ENCODE measurements at places on chromosomes 7 and 10.

GRCh38 chr10:36748128-36748871 lies 377.1 kb upstream of the ANKRD30A start:
- DNase-seq, result no peak

DNA sequence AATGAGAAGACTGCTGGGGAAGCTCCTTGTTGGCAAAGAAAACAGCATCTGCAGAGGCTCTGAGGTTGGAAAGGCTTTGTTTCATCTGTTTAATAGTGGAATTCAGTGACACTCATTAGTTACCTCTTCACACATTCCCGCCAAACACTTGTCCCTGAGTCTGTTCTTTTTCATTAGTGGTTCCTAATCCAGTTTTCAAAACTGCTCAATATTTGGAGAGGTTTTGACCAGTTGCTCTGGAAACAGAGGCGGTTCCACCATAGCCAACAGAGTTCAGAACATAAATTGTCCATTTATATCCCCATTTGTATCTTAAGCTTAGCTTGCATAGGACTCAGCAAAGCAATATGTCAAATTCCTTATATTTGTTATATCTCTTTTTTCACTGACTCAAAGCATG lies 754.6 kb downstream of the AUTS2 start:
- no peak for DNase-seq

GRCh38 chr7:96993980-96994379 lies 11.4 kb upstream of the DLX6 start:
- no peak for DNase-seq

DNA sequence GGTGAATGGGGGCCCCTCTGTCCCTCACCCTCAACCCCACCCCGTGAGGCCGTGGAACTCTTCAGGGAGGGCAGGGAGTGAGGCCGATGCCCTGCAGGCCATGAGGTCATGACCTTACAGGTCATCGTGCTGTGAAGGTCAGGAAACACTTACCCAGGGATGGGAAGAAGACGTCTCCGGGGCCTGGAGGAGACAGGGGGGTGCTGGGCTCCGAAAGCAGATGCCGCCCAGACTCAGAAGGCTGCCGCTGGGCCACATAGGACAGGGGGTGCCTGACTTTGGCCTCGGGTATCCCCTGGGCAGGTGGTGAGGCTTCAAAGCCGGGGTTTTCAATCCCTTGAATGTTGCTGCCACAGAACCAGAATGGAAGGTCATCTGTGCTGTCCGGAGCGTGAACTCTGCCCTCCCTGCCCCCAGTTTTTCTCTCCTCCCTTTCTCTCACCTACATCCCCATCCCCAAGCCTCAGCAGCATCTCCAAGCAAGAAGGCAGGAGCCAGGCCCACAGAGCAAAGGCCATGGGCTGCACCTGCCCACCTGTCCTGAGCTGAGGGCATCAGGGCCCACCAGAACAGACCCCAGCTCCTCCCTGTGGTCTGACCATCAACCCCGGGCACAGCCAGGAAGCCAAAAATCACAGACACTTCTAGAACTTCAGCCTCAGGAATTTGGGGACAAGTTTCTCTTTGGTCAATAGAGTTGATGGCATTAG lies 21.6 kb downstream of the VSIR start:
- DNase-seq, result no peak

GRCh38 chr7:91352091-91352490 lies 87.9 kb downstream of the FZD1 start:
- DNase-seq, result no peak

DNA sequence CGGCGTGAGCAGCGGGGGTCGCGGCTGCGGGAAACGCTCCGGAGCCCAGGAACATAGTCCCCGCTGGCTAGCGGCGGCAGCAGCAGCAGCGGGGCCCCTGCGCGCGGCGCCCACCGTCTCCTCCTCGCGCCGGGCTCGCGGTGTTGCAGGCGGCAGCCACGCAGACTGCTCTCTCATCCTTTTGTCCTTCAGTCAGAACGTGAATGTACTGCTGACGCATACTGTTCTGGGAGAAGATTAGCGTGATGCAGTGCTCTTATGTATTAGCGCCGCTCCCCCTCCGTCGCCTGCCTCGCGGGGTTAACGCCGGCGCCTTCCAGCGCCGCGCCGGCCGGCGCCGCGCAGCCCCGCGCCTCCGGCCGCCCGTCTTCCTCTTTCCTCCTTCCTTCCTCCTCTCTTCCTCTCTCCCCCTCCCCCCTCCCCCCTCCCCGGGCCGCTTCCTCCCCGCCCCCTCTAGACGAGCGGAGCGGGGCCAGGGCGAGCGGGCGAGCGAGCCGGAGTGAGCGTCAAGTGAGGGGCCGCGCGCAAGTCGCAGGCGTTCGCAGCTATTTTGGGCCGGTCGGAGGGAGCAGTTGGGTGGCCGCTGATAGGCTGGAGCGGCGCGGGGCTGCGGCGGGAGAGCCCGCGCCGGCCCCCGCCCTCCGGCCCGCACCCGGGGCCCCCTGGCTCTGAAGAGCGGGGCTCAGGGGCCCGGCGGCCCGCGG lies 816 bp upstream of the LRRC4 start:
- peak; percentile 37 for DNase-seq

GRCh38 chr10:101043363-101043707 lies 12.3 kb downstream of the SFXN3 start:
- DNase-seq, result peak; percentile 56

DNA sequence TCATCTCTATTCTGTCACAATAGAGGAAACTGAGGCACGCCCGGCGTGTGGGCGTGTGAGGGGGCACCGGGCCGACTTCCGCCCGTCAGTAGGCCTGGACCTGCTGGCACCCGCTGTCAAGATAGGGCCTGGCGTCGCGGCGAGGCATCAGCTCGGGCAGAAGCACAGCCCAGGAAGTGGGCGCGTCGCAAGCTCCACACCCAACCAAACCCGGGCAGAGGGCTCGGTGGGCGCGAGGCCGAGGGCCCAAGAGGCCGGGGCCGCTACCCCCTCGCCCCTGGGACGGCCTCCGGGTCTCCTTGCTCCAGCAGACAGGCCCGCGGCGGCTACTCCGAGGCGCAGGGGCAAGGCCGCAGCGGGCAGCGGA lies 91.2 kb downstream of the SPAG6 start:
- no peak for DNase-seq

- DNase-seq, result peak; percentile 79
Measured at GRCh38 chr7:5665094-5666025, 116.1 kb downstream of the RNF216 start.

GRCh38 chr7:123348690-123349089 lies 148.9 kb upstream of the SLC13A1 start:
- no peak for DNase-seq

- DNase-seq, result no peak
Measured at GRCh38 chr7:16874066-16874465, 7.7 kb downstream of the AGR3 start.

GRCh38 chr10:24551161-24551560 lies 172.5 kb downstream of the ARHGAP21 start:
- no peak for DNase-seq

DNA sequence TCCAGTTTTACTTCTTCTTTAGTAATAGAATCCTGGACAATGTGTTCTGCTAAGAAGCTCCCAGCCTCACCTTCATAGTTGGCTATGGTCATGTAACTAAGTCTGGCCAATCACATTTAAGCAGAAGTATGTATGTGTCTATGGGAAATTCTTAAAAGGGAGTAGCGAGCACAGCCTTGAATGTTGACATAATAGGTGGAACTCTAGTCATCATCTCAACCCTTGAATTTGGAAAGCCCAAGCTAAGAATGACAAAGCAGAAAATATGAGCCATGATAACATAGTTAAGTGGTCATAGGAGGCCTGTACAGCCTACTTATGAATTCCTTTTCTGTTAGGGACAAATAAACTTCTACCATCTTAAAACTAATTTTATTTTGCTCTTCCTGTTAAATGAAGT lies 134.1 kb downstream of the MAGI2 start:
- no peak for DNase-seq

GRCh38 chr10:131946321-131946751 lies 35.4 kb downstream of the BNIP3 start:
- no peak for DNase-seq

- no peak for DNase-seq
Measured at GRCh38 chr7:13447637-13448036, 541.8 kb downstream of the ETV1 start.

DNA sequence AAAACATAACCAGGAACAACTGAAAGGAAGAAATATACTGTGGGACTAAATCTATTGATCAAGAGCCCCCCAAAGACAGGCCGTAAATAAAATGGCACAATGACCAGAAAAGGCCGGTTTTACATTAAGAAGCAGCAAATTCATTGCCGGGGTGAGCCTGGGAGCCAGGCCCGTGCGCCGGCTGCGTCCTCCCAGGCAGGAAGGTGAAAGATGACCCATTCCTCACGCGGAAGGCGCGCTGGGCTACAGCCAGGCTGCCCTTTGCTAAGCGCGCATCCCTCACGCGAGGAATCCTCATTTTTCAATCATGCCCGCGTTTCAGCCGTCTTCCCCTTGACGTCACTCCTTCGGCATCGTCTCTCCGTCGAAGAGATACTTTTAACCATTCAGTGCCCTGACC lies 47.6 kb upstream of the MGMT start:
- DNase-seq, result no peak

DNA sequence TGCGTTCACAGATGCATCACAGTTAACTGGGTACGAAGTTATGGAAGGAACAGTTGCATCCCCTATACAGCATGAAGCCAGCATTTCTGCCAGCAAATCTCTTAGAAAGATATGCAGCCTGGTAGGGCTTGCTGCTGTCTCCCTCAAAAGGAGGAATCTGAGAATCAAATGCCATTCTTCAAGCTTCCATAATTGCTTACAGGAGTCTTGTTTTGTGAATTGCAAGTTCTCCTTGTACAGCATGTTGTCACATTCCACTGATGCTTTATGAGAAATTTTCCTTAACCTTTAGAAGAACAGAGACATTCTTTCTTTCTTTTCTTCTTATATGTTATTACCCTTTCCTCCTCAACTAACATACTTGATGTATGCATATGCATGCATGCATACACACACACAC lies 134.6 kb downstream of the CHRM2 start:
- DNase-seq, result no peak

GRCh38 chr10:46992803-46993561 lies 81.8 kb downstream of the PTPN20 start:
- no peak for DNase-seq

GRCh38 chr7:116403265-116403664 lies 96.3 kb upstream of the CAV2 start:
- DNase-seq, result no peak
